ENCODE measurements at places on chromosomes 4 and X.

DNA sequence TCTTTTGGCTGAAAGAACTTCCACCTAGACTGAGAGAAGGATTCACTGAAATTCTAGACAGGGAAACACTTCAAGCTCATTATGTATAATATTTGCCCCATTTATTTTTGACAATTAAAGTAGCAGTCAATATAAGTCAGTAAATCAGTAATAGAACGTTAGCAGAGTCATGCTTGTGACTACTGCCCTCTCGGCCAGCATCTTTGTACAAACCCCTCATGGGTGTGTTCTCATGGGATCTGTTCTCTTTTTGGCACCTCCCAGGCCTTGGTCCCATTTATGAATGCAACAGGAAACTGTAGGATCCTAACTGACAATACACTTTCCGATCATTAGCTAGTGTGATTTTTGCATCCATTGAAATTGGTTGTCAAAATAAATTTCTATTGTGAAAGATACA is 2.9 kb downstream of the MSL3 start:
- no peak for DNase-seq

GRCh38 chr4:41992967-41993857 is 2.9 kb downstream of the SLC30A9 start:
- DNase-seq = no peak

- DNase-seq = no peak
Measured at GRCh38 chr4:139786494-139787354, 121.1 kb downstream of the MGST2 start.

DNA sequence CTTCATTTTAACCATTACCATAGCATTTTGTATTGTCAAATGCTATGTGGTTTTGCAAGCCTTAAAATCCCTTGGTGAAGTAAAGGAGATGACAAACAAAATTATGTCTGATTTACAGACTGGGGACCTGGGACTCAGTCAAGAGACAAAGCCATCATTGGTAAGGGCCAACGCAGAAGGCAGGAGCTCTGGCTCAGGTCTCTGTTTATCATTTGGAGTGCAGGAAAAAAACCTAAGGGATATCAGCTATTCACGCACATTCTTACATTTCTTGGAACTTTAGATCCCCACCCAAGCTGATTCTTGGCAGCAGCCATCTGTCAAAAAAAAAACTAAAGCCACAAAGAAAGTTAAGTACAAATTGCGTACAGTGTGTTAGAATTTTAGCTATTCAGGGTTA is 731.9 kb downstream of the STPG2 start:
- no peak for DNase-seq

DNA sequence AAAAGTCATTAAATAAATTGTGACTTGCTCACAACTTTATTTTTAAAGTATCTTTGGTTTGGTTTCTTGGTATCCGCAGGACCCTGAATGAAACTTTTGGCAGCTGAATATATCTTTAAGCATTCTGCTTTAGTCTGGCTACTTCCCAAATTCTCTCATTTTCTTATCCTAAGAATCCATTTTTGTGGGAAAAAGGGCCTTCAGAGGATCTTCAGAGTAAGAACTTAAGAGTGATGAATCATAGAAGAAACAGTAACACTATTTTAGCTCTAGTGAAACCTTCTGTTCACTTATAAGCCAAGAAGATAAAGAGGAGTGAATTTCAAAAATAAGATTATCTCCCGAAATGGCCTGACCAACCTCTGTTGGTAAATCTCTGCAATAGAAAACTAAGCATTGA is 540.6 kb upstream of the MAGEB18 start:
- DNase-seq = no peak

DNA sequence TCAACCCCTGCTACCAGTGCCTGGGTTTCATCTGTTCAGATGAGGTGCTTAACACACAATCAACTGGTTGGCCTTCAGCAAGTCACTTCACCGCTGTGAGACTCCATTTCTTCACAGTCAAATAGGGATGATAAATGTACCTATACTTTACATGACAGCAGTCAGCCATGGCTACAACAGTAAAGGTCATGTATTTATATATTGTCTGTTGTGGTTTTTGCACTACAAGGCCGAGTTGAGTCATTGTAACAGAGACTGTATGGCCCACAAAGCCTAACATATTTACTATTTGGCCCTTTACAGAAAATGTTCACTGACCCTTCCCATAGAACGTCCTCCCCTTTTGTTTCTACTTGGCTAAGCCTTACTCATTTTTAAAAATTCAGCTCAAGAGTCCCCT is 404.6 kb upstream of the F9 start:
- DNase-seq = no peak

- DNase-seq = no peak
Measured at GRCh38 chrX:23312136-23312535, 22.5 kb upstream of the PTCHD1 start.

DNA sequence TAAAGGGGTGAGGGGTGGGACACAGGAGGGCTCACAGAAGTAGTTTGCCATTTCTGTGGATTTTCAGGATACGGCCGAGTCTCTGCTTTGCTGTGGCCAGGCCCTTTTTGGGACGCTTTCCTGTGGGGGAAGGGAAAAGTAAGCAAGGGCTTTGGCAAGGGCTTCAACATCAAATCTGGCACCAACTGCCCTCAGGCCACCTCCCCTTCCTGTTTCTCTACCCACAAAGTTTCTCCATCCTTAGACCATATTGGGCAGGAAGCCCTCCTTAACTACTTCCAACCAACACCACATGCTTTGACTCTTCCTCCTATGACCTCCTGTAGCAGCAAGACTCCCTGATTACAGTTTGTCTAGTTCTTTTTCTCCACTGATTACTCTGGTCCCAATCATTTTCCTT is 105.1 kb downstream of the PHF8 start:
- no peak for DNase-seq

DNA sequence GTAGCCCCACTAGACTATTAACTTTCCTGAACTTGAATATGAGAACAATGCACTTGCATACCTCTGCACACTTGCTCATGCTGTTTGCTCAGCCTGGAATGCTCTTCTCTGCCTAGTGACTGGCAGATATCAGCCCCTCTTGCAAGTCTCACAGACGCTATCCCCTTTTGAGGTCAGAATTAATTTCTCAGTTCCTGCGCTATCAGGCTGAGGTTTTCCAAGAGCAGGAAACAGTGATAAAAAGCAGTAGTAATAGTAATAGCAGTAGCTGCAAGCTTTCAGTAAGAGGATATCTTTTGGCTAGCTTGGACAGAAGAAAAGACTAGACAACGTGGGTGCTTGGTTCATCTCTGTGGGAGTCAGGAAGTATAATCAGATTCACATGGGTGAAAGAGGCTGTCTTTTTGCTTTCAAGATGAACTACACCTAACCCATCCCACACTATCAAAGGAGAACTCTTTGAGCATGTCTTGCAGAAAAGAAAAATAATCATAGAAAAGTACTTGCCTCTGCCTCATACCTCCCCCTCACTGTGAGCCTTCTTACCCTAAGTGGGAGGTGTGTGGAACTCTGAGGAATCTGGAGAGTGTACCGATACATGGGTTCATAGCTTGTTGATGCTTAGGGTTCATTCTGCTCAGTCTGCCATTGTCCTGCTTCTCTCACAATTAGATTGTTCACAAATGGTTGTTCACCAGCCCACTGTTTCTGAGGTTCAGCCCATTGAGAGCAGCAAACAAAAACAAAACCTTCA is 11.3 kb upstream of the DRP2 start:
- DNase-seq = no peak

DNA sequence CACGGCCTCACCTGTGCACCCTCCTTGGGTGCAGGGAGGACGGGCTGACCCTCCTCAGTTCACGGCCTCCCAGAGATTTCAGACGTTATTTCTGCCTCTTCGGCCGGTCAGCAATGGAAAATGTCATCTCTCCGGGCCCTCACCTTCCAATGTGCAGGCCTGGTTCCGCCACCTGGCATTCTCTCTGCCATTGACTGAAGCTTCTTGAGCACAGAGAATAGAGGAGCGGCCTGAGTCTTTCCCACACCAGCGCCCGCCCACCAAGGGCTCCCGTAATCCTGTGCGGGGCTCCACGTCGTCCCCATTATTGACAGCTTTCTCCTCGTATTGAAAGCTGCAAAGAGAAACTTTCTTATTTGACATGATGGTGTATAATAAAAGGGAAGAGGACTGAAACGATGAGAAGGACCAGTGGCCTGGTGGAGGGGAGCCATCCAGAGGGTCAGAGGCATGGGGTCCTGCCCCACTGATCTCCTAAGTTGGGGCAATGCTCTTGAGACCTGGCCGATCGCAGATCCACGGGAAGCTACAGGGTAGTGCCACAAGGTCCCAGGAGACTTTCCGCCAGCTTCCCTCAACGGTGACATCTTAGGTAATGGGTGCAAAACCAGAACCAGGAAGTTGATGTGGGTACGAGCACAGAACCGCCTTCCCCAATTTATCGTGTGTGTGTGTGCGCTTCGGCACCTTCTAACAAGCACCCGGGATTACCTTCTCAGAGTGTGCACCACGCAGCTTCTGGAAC is 20.6 kb downstream of the HTRA3 start:
- no peak for DNase-seq

DNA sequence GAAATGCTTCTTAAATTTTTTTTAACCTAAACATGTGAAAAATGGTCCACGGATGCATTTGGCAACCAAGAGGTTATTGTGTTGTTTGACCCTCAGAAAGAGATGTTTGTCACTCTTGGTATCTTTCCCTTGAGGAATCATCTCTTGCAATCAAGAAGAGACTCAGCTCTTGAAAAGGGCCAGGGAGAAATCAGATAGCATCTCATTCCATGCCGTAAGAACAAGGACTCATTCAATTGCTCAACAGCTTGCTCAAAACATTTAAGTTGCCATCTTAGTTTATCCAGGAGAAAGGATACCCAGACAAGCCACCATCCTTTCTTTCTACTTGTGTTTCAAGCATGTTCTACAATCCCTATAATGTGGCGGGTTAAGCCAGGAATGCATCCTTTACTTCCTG is 209.5 kb upstream of the LNX1 start:
- DNase-seq = no peak

DNA sequence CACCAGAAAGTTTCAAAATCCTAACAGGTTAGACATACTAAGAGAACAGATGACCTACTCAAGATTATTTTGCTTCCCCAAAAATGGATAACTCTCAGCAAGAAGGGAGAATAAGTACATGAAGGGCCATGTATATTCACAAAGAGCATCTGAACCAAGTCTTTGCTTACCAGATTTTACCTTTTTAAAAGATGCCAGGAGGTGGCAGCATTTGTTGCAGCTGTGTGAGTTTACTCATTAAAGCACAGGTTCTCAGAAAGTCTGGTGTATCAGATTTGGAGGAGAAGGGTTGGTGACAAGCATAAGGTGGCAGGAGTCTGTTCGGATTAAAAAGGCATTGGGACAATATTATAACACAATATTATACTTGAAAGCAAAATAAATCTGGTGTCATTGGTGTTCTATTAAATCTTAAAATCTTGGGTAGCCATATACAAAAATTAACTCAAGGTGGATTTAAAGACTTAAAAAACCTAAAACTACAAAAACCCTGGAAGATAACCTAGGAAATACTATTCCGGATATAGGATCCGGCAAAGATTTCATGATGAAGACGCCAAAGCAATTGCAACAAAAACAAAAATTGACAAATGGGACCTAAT is 51.3 kb upstream of the NFKB1 start:
- DNase-seq = peak; percentile 77

- peak; percentile 58 for DNase-seq
Measured at GRCh38 chrX:110853610-110854009, 58.0 kb upstream of the CHRDL1 start.

DNA sequence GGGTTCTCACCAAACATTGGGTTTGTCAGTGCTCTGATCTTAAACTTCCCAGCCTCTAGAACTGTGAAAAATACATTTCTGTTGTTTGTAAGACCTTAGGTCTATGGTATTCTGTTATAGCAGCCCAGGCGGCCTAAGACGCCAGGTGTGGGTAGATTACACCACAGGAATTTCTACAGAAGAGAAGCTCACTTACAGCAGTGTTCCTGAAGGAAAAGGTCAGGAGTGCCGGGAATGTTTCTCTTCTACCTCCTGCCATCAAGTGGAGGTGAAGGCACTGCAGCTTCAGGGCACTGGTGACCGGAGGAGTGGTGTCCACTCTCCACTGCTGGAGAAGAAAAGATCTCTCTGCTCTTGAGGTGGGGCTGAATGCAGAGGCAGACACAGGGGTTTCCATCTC is 45.7 kb downstream of the FHDC1 start:
- peak; percentile 3 for DNase-seq

DNA sequence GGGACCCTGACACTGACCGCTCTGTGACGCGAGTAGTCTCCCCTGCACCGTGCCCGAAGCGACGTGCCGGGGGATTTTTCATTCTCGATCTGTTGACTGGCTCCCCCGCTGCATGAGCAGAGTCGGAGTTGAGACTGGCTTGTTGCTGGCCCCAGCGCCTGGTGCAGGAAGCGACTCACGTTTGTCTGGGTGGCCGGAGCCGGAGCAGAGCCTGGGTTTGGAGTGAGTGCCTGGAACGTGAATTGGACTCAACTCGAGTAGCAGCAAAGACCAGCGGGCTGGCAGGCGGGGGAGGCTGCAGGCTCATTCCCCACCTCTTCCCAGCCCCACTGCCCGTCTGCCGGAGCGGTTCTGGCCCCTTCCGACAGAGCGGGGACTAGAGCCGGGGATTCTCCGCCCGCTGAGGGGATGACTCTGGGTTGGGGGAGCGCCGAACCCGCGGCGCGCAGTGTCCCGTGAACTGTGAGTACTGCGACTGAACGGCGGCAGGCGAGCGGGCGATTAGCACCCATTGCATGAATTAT is 554 bp downstream of the PCDH7 start:
- no peak for DNase-seq

DNA sequence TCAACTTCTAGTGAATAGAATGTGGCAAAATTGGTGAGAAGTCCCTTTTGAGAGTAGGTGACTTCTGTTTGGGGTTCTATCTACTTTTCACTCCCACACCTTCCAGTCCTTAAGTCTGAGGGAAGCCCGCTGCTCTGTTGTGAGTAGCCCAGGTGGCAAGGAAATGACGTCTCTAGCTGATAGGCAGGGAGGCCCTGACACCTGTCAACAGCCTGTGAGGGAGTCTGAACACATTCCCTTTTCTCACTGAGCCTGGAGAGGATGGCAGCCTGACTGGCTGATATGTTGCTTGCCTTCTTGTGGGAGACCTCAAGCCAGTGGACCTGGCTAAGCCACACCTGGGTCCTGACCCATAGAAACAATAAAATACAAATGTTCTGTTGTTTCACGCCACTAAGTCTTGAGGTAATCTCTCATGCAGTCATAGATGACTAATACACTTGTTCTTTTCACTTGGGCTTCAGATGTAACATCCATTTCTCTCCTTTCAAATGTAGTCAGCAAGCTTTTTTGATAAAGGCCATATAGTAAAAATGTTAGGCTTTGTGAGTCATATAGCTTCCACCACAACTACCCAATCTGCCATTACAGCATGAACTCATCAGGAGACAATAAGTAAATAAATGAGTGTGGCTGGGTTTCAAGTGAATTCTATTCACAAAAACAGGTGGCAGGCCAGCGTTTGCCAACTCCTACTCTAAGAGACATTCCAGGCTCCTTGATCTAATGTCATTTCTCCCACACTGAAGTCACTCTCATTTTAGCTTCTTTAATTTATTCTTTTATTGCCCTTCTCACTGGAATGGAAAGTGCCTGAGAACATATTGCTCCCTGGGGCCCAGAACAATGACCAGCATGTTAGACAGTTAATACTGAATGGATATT is 265.1 kb upstream of the MAD2L1 start:
- no peak for DNase-seq
